Inflammatory macrophage (primary cell): ENCODE measurements at places on chromosomes 1 and 21.

- DNase-seq: no peak
Observed at GRCh38 chr1:84598846-84599741, 24.9 kb upstream of the CTBS start.

DNA sequence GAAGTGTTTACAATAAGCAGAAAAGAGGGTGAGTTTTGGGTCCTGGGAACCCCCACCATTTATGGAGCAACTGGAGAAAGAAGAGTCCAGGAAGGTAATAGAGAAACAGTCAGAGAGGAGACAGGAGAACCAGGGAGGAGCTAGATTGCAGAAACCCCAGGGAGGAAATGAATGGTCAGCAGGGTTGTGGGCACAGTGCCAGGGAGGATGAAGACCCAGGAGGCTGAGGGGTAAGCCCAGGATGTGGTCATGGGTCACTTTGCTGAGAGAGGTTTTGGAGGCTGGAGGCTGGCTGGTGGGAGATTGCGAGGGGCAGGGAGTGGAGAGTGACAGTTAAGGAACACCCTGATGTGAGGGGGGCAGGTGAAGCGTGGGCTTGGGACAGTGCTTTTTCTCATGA is 169.9 kb upstream of the CSF3R start:
- DNase-seq: no peak

DNA sequence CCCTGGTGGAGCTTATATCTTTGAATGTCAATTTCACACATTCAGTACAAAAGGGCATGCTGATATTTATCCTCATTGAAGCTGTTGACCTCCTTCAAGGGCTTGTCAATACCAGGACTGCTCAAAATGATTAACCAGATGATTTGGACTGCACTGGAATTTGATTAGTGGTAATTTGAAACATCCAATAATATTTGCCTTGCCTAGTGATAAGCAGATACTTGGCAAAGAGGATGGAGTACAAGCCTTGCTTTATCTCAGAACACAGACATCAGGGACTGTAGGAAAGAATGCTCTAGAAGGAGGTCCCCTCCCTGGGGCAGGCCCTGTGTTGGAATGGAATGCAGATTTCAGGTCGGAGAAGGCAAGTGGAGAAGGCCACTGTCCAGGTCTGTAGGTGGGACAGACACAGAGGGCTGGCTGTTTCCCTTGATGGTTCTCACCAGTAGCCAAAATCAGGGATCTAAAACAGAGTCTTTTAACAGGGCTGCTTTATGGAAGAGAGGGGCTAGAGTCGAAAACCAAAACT is 64.8 kb upstream of the ZNF648 start:
- DNase-seq: no peak

- DNase-seq: no peak
Observed at GRCh38 chr1:154998201-154998780, 4.3 kb upstream of the ZBTB7B start.

DNA sequence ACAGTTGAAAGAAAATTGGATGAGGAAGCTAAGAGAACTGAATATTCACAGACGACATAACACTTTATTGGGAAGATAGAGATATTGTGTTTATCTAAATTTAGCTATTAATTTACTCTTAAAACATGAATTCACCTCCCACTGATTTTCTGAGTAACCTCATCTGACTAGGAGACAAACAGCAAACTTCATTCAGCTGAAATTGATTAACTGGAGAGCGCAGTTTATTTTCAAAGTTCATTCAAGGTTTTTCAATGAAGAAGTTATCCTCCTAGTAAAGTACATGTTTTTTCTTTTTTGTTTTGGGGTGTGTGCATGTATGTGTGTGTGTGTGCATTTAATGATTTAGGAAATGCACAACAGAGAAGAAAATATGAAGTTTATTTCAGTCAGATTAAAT is 215.0 kb downstream of the KCNT2 start:
- no peak for DNase-seq

DNA sequence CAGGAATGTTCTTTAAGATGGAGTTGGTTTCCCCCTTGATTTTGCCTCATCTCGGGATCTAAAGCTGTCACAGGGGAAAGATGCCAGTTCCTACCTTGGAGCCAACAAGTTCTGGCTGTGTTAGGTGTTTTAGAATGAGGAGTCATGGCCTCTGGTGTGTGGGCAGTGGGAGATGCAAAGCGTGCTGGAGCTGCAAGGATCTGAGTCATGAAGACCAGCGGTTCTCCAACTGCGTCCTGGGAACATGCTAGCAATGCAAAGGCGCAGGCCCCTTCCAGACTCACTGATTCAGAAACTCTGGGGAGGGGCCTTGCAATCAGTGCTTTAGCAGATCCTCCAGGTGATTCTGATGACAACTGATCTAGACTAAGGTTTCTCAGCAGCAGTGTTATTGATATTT is 109.1 kb downstream of the UCK2 start:
- DNase-seq: no peak

GRCh38 chr1:33247545-33247944 is 8.7 kb upstream of the ZNF362 start:
- DNase-seq: no peak

DNA sequence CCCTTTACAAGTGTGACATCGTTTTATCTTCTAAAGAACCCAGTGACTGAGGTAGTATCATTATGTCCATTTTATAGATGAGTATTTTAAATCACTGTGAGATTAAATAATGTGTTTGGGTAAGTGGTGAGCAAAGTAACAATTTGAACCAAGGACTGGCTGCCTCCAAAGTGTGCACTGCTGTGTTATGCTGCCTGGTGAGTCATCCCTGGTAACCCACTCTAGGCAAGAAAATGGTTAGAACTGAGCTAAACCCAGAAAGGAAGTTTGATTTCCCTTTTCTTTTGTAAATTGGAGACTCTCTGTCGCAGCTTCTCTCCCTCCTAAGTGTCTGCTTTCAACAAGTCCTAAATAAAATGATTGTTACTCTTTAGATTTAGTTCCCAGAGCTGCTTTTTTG is 342.8 kb upstream of the KAZN start:
- DNase-seq: no peak

- DNase-seq: no peak
Observed at GRCh38 chr21:45265721-45266517, 21.8 kb downstream of the POFUT2 start.
